ENCODE measurements at places on chromosomes 12 and 14.

GRCh38 chr12:124027753-124028554 lies 54.9 kb downstream of the ZNF664 start:
- DNase-seq: no peak

- no peak for DNase-seq
These were observed 56.5 kb upstream of the CCND2 start for GRCh38 chr12:4217091-4217490.

- no peak for DNase-seq
These were observed 80.9 kb downstream of the ACACB start for GRCh38 chr12:109197327-109197726.

- no peak for DNase-seq
These were observed 152.3 kb downstream of the PHETA1 start for GRCh38 chr12:111216387-111217159.

Data from hematopoietic multipotent progenitor cell treated with erythropoietin and hydrocortisone succinate and interleukin-3 and kit ligand, for 17 days (in vitro differentiated cells).